Fibroblast of skin of left biceps (primary cell): ENCODE measurements at places on chromosomes 7 and 10.

DNA sequence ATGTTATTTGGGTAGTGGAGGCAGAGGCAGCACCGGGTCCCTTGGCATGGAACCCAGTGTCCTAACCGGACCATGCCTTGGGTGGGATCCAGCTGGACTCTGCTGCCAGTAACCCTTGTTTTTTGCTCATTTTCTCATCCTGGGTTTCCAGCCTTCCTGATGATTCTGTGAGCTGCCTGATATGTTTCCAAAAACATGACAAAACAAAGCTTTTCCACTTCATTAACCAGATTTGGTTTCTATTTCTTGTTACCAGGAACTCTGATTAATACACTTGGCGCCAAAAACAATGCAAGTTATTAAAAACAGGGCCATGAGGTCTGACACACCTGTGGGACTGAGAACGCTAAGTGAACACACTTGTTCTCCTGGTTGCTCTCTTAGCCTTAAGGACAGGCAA lies 32.8 kb upstream of the DLG5 start:
- no peak for DNase-seq

GRCh38 chr7:99137411-99138180 lies 6.3 kb downstream of the SMURF1 start:
- DNase-seq = peak; percentile 80

GRCh38 chr10:123748711-123749110 lies 82.6 kb downstream of the GPR26 start:
- no peak for DNase-seq

GRCh38 chr7:42025635-42026375 lies 211.2 kb downstream of the GLI3 start:
- no peak for DNase-seq

GRCh38 chr10:6497620-6498019 lies 82.5 kb downstream of the PRKCQ start:
- DNase-seq = no peak

DNA sequence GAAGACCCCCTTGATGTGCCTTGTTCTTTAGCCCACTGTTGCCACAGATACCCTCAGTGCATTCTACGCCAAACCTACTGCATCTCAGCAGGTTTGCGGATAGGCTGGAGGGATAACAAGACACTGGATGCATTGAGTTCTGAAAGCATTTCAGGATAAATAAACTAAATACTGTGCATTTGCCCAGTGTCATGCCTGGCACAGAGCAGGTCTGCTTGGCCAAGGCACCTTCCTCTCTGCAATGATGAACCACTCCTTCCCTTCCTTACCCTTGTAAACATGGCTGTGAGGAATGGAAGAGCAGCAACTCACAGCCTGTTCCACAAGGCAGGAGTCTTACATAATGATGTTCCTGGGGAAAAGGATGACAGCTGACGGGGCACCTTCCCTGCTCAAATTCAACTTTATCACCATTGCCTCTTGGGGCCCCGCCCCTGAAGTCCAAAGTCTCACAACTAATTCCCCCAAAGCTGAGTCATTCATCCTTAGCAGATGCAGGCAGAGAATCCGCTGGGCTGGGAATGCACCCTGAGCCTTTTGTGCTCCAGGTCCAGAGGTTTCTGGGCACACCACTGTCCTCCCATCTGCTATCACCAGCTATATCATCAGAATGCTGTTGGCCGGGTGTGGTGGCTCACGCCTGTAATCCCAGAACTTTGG lies 11.6 kb downstream of the DDX56 start:
- DNase-seq = no peak

DNA sequence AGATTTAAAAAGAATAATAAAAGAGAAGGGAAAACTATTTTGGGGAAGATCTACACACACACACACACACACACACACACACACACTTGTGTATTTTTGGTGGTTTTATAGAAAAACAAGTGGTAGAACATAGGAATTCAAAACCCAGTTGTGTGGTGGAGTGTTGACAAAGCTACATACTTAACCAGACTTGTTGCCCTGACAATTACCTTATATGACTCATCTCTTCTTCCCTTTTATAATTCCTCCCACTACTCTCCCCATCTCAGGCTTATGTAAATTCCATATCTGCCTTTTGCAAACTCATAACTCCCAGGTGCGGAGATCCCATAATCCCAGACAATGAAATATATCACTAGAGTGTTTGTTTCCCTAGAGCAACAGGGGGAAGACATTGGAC lies 873.7 kb downstream of the NXPH1 start:
- DNase-seq = no peak

- DNase-seq = no peak
Observed at GRCh38 chr7:55532150-55532917, 40.0 kb downstream of the VOPP1 start.
